Mucosa of descending colon (tissue), 3 donors: ENCODE measurements at places on chromosomes 2 and 18. TPM values are rescaled to one million over a fixed set of nuclear protein-coding genes. Genes with fewer than 3 reads are reported as not detected.

GRCh38 chr2:52974127-52974526 lies 793.5 kb upstream of the CHAC2 start:
- no peak for DNase-seq

- DNase-seq: no peak
Observed at GRCh38 chr2:75389271-75389670, 171.5 kb downstream of the EVA1A start.

DNA sequence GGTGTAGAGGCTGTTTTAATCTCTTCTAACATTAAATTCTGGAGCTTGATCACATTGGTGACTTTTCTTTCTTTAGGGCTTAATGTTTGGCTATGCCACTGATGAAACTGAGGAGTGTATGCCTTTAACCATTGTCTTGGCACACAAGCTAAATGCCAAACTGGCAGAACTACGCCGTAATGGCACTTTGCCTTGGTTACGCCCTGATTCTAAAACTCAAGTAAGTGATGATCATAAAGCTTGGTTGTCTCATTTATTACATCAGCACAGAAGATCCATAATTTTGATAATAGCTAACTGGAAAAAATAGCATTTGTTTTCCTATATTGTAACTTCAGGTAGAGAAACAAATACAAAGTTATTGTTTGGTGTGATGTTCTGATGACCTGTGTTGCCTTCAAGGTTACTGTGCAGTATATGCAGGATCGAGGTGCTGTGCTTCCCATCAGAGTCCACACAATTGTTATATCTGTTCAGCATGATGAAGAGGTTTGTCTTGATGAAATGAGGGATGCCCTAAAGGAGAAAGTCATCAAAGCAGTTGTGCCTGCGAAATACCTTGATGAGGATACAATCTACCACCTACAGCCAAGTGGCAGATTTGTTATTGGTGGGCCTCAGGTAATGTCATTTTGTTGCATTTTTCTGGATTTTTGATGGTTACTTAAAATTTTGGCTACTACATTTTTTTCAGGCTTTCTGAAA lies 2.9 kb downstream of the MAT2A start:
- DNase-seq: peak; percentile 71

DNA sequence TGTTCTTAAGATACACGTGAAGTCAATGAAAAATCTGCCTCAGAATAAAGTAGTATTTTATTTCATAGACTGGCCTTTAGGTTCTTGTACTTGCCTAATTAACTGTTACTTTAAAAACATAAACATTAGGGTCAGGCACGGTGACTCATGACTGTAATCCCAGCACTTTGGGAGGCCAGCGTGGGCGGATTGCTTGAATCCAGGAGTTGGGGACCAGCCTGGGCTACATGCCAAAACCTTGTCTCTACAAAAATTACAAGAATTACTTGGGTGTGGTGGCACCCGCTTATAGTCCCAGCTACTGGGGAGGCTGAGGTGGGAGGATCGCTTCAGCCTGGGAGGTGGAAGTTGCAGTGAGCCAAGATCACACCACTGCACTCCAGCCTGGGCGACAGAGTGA lies 16.0 kb upstream of the SNORC start:
- peak; percentile 56 for DNase-seq

- no peak for DNase-seq
Observed at GRCh38 chr18:43863180-43863579, 585.9 kb upstream of the SYT4 start.

- no peak for DNase-seq
Observed at GRCh38 chr2:65789923-65790675, 357.7 kb upstream of the SPRED2 start.

DNA sequence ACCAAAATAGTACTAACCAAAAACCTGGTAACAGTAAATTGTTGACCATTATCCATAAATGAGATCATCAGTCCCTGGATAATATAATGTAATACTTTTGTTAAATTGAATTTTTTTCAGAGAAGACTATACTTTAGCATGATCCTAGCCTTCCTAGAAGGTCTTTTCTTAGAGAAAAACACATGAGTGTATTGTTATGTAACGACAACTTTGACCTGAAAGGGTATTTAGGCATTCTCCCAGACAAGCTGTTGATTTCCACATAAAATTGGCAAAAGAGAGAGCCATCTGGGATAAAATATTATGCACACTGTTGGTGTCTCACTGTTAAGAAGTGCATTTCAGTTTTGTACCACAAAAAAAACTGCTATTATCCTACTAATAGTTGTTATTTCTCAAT lies 120.0 kb upstream of the MAPRE2 start:
- no peak for DNase-seq

DNA sequence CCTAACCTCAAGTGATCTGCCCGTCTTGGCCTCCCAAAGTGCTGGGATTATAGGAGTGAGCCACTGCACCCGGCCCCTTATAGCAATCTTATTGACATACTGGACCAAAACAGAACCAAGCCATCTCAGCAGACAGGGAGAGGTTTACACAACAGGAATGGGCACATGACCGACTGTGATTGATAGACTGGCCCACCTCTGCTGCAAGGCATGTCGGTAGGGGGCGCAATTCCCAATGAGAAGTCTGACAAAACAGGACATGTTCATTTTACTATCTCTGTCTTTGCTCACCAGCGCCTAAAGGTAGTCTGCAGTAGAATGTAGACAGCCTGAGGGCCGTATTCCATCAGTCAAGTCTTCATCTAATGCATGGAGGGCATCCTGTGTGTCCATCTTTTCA lies 2.0 kb downstream of the LYPD6B start:
- DNase-seq: no peak

- DNase-seq: no peak
Observed at GRCh38 chr18:74457725-74458421, 765 bp upstream of the DIPK1C start.

GRCh38 chr2:226759768-226760167 lies 39.9 kb downstream of the IRS1 start:
- DNase-seq: no peak

DNA sequence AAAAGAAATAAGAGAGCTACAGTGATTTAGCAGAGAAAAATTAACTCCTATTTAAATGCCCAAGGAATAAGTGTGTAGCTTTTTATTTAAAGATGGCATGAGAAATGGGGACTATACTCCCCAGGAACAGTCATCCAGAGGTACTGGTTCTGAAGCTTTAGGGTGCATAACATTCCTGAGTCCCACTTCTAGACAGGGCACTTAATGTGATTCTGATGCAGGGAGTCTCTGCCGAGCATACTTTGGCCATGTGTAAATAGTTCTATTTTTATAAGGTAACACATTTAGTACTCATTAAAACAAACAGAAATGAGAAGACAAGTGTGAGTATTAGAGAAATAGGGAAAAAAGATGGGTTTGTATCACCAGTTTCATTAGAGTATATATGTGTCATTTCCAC lies 154.7 kb upstream of the WDSUB1 start:
- DNase-seq: no peak

DNA sequence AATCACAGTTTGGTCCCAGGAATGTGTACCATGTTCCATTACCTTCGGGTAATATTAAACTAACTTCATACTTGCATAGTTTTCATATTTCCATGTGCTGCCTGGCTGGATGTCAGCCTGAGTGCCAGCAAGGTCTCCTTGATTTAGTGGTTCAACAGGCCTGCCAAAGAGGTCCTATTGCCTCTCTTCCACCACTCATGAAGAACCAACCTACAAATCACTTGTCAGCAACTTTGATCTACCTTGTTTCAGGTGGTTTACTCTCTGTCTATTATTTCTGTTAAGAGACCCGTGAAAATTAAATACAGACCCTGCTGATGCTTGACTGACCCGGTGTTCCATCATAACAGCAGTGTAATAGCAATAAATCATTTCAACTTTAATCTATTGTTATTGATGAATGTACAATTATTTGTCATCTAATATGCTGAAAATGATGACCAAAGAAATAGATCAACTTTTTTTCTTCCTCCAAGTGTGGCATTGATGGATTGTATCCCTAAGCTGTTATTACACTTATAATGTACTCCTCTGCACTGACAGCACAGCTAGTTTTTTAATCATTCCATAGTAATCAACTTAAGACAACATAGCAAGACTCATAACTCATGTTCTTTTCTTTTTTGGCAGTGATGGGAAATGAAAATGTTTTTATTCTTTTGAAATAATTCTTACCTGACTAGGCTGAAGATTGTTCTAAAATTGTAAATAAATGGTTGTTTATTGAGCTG lies 1220.2 kb upstream of the ACVR2A start:
- no peak for DNase-seq

DNA sequence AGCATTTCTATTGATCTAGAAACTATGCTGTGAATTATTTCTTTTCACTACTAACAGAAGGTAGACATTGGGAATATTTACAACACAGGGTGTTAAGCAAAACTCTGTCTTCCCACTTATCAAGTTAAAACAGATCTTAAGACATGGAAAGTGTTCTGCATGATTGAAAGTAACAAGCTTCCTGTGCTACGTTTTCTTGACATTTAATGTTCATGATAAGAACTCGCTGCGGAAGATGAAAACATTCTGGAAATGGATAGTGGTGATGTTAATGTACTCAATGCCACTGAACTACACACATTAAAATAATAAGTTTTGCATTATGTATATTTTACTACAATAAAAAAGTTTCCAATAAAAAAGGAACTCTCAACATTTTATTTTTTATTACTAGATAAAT lies 74.4 kb upstream of the SCN7A start:
- DNase-seq: no peak

DNA sequence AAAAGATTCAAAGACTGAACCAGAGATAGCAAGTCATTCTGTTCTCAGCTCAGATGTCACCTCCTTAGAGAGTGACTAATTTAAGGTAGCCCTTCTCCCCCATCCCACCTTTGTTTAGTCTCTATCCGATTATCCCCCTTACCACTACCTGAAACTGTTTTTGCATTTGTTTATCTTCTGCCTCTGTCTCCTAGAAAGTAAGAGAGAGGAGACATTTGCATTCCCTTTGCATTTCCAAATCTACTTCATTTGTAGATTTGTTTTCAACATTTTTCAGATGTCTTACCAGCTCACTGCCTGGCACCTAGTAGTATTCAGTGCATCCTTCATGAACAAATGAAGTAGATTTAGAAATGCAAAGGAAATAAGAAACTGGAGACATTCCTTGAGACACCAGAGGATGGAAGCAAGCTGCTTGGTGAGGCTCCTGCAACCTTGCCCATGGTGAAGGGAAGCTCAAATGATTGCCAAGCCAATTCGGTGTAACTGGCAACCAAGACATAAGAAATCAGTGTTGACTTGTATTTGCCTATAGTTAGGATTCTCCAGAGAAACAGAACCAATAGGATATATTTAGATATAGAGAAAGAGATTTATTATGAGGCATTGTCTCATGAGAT lies 385.7 kb downstream of the STK39 start:
- DNase-seq: no peak

BCL11A gene
- total RNA-seq: 22.8 TPM

LINC00305 gene
- total RNA-seq: not detected

REG3A gene
- not detected for total RNA-seq

NAB1 gene
- total RNA-seq: 28.9 TPM

SIX2 gene
- total RNA-seq: not detected

PTPN2 gene
- total RNA-seq: 28.9 TPM
